Hypothalamus (tissue), 51 donors: ENCODE measurements at places on chromosomes 2 and 18.
A peak's percentile ranks its signal among the peaks of the same experiment; 100 is the strongest.

- no peak for DNase-seq
Measured at GRCh38 chr2:37615804-37616676, 55.4 kb downstream of the CDC42EP3 start.

GRCh38 chr2:176947754-176948153 is 264.8 kb upstream of the HNRNPA3 start:
- DNase-seq = no peak

GRCh38 chr18:44638034-44638540 is 42.6 kb upstream of the SETBP1 start:
- no peak for DNase-seq

DNA sequence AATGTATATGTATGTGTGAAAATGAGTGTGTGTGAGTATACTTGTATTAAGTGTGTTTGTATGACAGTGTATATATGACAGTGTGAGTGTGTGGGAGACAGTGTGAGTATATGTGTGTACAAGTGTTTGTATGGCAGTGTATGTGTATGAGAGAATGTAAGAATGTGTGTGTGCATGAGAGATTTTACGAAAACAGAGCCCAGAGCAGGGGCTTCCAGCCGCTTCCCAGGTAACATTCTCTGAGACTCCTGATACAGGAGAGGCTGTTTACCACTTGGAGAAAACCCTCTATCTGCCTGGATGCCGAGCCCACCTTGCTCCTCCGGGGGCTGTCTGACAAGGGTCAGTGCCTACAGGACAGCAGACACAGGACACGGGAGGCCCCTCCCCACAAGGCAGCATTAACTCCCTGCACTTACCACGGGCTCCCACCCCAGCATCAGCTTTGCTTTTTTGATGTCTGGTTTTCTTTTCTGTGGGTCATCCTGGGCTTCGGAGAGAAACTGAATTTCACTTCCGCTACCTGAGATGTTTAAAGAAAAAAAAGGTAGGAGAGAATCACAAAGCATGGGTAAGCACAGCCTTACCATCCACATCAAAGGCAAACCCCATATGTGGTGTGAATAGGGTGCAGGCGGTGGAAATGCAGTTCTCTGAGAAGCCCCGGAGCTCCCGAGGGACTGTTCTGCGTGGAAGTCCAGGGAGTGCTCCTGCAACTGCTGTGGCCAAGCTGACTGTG is 97.6 kb downstream of the UXS1 start:
- no peak for DNase-seq

DNA sequence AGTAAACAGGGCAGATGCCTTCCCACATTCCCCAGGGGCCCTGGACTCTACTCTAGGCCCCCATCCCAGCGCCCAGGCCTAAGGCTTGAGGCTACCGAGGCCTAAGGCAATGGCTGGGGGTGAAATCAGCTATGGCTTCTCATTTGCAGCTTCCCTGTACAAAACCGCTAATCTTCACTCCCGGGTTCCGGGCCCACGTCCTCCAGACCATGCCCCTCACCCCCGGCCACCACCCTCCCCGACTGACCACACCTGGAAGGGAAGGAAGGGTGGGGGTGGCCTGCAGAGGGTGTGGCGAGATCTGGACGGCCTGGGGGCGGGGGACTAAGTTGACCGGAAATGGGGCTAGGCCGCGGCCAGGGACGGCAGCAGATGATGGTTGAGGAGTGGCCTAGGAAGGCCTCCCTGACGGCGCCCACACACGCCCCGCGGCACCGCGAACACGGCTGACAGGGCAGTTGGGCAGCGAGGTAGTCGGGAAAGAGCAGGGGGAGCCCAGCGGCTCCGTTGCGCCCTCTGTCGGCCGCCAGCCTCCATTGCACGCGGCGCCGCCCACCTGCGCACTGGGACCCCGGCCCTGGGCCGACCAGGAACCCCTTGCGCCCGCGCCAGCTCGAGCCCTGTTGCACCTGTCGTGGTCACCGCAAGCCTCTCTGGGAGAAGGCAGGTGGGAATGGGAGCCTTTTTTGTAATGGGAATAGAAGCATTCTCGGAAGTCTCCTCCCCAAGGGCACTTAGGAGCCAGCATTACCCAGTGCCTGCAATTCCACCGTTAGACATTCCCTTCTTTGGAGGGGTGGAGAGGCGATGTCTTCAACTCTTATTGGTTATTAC is 117.1 kb upstream of the STPG4 start:
- DNase-seq = no peak

DNA sequence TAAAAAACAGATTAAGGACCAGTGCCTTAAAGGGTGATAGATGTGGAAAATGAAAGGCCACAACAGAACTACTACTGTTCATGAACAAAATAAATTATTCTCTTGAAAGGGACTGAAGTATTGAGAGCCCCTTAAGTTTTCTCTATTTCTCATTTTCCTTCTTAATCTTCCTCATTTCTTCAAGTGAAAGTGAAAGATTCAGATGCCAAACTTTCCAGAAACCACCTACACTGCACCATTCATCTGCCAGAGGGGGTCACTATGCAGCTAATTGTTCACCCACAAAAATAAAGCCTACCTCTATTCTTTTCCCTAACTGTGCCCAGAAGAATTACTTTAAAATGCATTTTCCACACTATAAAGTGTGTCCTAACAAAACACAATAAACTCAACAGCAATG is 140.1 kb downstream of the NR4A2 start:
- DNase-seq = no peak

- no peak for DNase-seq
Measured at GRCh38 chr18:74790451-74790850, 192.8 kb downstream of the ZNF407 start.

GRCh38 chr2:172985139-172985892 is 90.3 kb upstream of the MAP3K20 start:
- DNase-seq = no peak

GRCh38 chr2:139773720-139774277 is 993.6 kb upstream of the NXPH2 start:
- no peak for DNase-seq

DNA sequence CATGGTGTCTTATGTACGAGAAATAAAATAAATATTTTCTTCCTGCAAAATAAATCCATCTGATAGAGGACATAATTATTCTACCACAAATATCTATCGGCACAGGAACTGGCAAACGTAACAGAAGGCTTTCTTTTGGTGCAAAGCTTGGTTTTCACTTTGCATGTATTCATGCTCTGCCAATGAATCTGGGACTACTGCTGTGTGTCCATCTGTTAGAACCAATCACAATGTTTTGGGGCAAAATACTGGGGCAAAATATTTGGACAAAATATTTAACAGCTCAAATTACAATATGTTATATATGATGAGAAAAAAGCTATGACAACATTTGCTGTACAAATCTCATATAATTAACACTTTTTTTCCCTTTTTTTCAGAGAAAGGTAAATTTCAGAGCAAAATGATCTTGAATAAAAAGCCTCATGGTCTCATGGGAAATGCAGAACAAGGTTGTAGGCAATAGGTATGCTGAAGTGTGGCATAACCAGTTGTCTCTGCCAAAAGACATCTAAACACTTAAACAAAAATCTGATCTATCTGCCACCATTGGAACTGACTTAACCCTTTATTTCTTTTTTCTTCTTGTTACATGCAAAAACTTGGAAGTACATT is 923.2 kb downstream of the CPS1 start:
- DNase-seq = no peak

DNA sequence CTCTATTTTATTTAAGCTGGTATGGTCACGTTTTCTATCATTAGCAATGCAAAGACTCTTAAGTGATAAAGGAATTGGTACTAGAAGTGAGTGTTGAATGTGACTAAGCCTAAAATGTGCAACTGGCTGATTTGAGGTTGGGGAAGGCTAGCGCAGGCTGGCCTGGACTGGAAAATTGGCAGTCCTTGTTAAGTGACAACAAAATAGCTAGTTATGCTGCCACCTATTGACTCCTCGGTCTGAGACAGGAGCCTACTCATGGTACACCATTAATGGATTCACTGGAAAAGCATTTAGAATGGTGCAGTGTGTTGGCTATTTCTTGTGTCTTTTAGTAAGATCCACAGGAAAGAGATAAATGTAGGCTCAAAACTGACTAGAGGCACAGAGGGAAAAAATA is 5.7 kb upstream of the WIPF1 start:
- DNase-seq = peak; percentile 52
